ENCODE measurements at places on chromosomes 3 and 15.

DNA sequence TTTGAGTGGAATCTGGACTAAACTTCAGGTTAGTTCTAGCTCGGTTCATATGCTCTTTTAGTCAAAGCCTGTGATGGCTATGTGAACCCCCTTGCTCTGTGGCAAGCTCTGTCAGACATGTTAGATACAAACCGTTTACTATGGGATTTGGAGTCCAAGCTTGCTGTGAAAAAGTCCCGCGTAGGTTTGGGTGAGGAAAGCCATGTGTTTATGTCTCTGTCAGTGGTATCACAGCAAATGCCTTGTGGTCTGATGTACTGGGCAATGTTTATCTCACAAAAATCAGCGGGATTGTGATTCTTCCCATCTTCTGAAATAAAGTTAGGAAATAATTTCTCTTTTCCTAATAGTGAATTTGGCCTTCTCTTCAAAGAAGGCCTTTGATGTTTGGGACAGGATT is 5.0 kb downstream of the BOC start:
- no peak for DNase-seq

- DNase-seq, result no peak
These were observed 222.0 kb downstream of the P3H2 start for GRCh38 chr3:189898559-189899153.

- DNase-seq, result no peak
These were observed 303.0 kb downstream of the PLOD2 start for GRCh38 chr3:145857956-145858355.

DNA sequence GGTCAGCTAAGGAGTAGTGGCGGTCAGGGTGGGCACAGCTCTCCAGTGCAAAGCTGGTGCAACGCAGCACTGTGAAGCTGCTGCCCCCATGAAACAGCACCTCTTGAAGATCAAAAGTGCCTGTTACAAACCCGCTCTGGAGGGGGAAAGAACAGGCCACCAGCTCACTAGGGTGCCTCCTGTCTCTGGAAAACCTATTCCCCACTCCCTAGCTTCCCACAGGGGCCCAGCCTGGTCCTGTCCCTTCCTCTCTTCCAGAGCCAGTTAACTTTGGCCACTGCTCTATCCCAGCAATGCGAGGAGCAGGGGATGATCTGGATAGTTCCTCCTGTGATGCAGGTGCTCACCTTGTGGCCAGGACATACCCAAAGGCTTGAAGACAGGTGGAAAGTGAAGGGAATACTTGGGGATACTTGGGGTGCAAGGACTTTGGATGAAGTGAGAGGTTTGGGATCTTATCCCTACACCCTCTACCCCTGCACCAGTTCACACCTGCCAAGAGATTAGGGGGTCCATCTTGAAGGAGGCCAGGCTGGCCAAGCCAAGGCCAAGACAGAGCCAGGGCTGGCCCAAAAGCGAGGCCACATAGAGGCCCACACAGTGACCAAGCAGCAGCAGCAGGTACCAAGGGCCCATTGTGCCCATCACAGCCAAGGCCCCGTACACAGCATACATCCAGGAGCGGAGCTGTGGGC is 4.2 kb downstream of the HHATL start:
- DNase-seq, result no peak

GRCh38 chr15:55253580-55253979 is 36.0 kb downstream of the RAB27A start:
- DNase-seq, result peak; percentile 79

- peak; percentile 20 for DNase-seq
These were observed 49.0 kb downstream of the MSL2 start for GRCh38 chr3:136146981-136147729.

GRCh38 chr3:194339356-194339755 is 11.8 kb downstream of the CPN2 start:
- no peak for DNase-seq

DNA sequence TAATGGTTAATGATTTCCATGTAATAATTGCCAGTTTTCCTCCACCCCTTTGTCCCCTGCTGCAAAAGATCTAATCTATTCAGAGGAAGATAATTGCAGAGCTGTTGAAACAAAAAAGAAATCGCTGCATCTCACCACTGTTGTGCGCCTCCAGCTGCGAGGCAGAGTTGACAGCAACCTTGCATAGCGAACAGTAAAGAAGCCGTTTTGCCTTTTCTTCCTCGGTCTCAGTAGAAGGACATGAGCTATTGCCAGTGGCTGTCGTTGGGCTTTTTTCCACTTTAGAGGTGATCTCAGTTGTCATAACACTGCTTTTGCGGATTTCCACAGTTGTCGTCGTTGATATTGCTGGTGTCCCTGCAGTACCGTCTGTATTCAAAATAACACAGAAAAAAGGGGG is 314.2 kb downstream of the ZNF385D start:
- DNase-seq, result no peak

- no peak for DNase-seq
These were observed 847.7 kb downstream of the EPHA3 start for GRCh38 chr3:89955156-89955555.

- no peak for DNase-seq
These were observed 526.0 kb downstream of the FOXP1 start for GRCh38 chr3:71057526-71057894.

- no peak for DNase-seq
These were observed 32.7 kb downstream of the HDC start for GRCh38 chr15:50232791-50233190.

DNA sequence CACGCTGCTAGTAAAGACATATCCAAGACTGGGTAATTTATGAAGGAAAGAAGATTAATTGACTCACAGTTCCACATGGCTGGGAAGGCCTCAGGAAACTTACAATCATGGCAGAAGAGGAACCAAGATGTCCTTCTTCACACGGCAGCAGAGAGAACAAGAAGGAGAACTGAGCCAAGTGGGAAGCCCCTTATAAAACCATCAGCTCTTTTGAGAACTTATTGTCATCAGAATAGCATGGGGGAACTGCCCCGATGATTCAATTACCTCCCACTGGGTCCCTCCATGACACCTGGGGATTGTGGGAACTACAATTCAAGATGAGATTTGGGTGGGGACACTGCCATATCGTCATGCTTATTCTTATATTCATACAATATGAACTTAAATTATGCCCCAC is 49.0 kb downstream of the DUT start:
- no peak for DNase-seq

DNA sequence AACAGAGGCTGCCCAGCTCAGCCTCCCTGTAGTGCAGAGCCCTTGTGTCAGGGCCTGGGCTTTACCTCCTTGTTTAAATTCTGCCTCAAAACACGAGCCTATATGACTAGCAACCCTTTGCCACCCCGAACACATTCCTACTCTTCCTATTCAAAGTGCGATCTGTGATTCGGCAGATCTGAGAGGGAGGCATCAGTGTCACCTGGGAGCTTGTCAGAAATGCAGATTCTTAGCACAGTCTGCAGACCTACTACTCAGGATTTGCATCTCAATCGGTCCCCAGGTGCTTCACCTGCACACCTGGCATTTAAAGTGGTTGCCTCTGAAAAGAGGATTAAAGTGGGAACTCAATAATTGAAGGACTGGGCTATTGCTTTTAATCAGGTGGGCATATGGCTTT is 273.2 kb upstream of the TOPAZ1 start:
- no peak for DNase-seq

GRCh38 chr3:179425075-179425474 is 26.2 kb downstream of the GNB4 start:
- no peak for DNase-seq

DNA sequence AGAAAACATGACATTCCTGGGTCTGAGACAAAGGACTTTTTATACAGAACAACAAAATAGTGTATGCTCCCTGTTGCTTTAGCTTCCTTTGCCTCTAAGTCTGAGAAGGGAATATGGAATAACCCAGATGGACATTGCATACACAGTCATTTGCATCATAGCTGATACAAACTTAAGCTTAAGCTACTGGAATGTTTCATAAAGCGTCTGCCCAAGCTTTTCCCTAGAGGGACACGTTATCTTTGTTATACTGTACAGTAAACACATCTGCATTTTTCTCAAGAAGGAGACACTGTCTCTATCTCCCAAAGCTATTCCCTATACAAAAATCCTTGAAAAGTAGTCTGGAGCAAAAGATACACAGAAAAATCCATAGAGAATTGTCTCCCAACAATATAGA is 775.0 kb downstream of the DIPK2A start:
- DNase-seq, result no peak

DNA sequence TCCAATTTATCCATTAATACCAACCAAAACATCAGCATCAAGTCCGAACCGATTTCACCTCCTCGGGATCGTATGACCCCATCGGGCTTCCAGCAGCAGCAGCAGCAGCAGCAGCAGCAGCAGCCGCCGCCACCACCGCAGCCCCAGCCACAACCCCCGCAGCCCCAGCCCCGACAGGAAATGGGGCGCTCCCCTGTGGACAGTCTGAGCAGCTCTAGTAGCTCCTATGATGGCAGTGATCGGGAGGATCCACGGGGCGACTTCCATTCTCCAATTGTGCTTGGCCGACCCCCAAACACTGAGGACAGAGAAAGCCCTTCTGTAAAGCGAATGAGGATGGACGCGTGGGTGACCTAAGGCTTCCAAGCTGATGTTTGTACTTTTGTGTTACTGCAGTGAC is 20.8 kb downstream of the LYSMD4 start:
- DNase-seq, result no peak

DNA sequence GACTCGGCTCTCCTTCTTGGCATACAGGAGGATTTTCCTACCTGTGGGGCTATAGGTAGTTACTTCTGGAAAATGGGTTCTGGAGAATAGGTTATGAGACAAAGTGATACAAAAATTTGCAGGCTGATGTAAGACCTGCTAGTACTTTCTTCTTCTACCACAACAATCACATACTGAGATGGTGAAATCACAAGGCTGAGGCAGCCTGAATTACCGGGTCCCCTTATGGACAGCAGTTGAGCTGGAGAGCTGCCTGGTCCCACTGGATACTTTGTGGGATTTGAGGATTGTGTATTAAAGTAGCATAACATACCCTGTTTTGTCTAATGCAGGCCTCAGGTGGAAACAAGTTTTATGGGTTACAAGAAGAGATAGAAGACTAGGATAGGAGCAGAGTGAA is 86.5 kb upstream of the FAM98B start:
- peak; percentile 56 for DNase-seq

DNA sequence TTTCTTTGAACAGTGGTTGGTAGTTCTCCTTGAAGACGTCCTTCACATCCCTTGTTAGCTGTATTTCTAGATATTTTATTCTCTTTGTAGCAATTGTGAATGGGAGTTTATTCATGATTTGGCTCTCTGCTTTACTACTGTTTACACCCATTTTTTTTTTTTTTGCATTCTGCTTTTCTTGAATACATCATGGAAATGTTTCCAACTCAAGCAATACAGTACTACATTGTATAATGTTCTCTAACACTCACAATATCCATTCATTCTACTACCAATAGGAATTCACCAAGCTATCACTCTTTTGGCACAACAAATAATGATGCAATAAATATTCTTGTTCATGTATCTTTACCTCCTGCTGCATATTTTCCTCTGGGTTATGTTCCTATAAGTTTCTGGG is 801.7 kb downstream of the NTRK3 start:
- DNase-seq, result no peak

GRCh38 chr15:83283813-83284558 is 478 bp downstream of the BNC1 start:
- no peak for DNase-seq

DNA sequence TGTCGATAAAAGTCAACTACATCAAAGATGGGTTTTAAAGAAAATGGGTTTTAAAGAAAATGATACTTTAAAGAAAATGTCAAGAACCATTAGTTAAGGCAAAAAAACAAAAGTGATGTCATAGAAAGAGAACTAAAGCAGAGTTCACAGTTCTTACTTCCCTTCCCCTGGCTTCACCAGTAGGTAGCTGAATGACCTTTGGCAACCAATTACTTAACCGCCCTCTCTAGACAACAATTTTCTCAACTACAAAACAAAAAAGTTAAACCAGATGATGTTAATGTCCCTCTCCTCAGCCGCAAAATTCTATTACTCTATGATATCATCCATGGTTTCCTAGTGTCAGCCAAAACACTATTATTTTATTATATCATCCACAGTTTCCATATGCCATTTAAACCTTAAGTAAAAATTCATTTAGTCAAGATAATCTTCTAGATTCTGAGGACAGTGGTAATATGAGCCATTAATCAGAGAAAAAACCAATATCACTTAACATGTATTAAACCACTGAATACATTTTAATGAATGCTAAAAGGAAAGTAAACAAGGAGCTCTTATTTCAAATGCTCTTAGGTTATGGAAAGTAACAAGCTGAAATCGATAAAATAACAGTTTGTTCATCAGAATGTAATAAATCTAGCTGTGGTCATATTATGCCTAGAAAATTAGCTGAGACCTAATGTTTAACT is 13.1 kb downstream of the RYK start:
- DNase-seq, result no peak

DNA sequence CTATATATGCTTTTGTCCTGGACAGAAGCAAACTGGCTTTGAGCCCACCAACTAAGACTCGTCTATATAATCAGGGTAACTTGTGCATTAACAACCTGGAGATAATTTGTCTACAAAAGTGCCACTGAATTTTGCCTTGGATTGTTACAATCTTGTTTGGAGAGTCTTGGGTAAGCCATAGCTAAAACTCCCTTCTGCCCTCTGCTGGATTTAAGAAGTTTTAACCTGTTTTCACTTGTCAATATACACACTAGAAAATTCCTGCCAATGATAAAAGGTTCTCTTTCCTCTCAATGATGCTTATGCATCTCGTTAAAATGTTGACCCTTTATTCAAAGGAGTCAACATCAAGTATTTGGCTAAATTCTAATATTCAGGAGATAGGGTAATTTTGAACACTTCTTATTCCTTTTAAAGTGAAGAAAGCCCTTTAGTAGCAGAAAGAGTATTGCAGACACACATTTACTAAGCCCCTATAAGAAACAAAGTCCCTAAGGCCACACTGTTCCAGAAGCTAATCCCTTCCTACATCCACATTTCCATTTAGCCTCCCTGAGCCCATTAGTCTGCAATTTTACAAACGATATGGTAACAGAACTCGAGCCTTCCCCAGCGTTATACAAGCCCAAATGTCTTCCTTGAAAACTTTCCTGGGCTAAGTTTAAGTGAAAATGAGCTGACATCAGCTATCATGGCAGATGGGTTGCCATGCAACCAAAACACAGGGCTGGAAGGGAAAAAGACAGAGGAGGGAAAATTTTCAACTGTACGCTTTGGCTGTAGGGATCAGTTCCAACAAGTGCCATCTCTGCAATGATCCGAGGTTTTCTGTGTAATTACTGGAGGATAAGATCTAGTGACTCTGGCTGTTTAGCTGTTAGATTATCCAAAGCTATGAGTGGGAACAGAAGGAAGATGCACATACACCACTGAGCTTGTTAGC is 75.9 kb upstream of the FGF12 start:
- DNase-seq, result peak; percentile 29

All from astrocyte (in vitro differentiated cells and primary cell).